ENCODE measurements at places on chromosomes 3 and 15. TPM values are rescaled to one million over a fixed set of nuclear protein-coding genes. Genes with fewer than 3 reads are reported as not detected.
A peak's percentile ranks its signal among the peaks of the same experiment; 100 is the strongest.

- no peak for DNase-seq
Observed at GRCh38 chr3:7565574-7565973, 704.7 kb downstream of the GRM7 start.

- no peak for DNase-seq
Observed at GRCh38 chr3:155497930-155498647, 204.6 kb upstream of the STRIT1 start.

GRCh38 chr3:148651549-148651948 lies 46.2 kb upstream of the AGTR1 start:
- no peak for DNase-seq

DNA sequence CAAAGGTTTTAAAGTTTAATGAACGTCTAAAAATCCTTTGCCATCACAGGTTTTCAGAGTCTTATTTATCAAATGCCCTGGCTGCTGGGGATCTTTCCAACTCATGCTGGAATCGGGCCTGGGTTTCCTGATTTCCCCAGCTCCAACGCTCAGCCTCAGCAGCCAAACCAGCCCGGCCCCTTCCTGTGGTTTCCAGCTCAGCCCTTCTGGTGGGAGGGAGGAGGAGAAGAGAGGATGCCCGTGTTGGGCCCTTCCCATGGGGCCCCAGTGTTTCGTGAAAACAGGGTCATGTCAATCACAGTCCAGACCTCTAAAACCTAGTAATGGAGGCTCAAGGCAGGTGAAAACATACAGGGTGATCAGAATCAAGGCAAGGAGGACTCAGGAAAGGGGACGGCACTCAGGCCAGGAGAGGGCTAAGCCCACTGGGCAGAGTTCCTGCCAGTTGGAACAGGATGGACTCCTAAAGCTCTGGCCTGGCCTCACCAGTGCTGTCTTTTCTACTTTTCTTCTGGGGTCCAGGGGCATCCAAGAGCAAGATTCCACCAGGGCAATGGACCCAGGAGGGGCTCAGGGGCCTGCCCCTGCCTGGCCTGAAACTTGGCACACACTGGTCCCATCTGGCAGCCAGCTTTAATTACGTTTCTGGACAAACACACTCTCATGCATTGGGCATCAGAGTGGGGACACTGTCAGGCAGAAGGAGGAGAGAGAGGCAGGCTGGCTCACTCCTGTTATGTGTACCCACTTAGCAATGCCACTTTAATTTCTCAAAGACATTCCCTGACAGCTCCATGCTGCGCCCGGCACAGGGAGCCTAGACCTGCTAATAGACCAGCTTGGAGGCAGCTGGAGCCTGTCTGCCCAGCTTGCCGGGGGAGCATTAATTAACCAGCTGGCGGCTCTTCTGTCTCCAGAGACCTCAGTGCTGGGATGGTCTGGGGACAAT lies 194.6 kb downstream of the FAM43A start:
- peak; percentile 89 for DNase-seq

DNA sequence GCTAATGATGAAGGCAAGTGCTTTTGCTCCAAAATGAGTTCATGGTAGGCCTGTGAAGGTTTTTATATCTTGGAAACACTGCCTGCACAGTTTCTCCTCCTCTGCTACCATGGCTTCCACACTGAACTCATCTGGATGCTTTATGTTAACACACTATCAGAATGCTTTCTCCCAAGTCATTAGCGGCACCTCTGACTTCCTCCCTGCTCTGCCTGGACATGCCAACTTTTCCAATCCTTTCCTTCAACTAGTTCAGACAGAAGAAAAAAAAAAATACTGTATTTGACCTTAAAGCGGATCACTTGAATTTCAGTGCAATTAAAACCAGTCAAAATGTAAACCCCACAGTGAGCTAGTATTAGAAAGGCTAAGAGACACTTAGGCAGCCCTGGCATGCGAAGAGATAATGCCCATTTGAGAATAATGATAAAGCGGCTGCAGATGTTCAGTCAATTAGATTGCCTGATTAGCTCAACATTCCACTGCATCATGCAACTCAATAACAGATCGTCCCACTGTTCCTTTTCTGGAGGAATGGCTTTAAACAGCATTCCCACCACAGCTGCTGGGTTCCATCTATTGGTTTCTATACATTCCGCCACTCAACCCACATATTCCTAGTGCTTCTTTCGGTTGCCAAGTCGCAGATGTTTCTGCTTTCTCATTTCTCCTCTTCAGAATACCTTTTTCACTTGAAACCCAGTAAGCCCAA lies 51.7 kb downstream of the CNTN3 start:
- DNase-seq: no peak

DNA sequence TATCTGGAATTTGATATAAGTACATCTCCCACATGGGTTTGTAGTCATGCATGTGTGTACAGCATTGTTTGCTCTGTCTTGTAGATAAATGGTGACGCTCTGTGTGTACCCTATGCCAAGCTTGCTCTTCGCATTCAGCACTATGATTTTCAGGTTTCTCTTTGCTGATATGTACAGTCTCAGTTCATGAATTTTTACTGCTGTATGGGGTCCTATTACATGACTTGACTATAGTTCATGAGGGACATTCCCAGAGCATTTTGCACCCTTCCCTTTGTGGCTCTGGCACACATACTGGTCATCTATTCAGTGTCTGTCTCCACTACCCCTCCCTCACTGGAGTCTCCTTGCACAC lies 132.7 kb downstream of the EEFSEC start:
- no peak for DNase-seq

DNA sequence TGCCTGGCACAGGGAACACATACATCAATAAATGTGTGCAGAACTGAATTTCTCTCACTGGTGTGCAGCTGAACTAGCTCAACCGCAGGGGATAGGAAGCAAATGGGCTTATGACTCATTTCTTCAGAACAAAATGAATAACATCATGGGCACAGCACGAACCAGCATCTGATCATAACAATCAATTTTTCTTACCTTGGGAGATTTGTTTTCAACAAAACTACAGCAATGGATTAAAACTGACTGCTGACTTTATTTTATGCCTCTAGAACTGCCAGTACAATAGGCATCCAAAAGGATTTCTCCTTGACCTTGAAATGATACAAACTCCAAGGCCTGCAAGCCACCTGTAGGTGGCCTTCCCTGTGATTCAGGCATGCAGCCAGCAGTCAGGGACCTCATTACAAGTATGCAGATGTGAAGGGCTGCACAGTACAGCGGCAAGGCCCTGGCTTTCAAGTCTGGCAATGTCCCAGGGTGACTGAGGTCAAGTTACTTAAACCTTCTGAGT lies 26.1 kb downstream of the TAMM41 start:
- no peak for DNase-seq

FETUB gene
- not detected for total RNA-seq

PLA2G4B gene
- 4.3 TPM for total RNA-seq

All from mesenteric fat pad (tissue), 1 donor.